ENCODE measurements at places on chromosomes 5 and 9.

DNA sequence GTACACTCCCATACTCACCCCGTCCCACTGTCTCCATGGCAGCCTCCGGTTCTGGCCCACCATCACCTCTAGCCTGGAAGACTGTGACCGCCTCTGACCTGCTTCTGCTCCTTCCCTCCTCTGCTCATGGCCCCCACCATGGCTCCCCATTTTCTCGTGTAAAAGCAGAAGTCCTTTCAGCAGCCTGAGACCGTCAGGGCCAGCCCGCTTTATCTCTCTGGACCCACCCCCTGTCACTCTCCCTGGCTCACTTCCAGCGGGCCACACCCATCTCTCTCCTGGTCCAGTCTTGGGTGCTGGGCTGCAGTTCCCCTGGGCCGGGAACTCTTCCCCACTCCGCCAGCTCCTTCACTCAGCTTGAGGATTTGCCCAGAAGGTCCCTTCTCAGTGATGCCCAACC is 96.0 kb upstream of the RUFY1 start:
- no peak for DNase-seq

- no peak for DNase-seq
These were observed 328.4 kb downstream of the ARHGEF28 start for GRCh38 chr5:73954381-73954780.

DNA sequence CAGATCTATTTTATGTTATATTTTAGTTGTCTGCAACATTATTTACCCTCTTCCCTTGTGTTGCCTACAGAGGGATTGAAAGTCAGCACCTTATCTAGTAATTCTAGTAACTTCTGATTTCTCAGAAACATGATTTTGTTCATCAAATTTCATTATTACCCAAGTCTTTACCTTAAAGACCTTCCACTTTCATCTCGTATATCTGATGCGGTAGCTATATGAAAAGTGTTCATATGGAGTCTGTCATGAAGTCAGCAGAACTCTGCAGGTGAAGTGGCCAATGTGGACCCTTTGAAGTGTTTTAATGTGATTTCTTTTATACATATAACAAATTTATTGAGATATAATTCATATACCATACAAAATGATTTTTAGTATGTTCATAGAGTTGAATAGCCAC is 40.0 kb downstream of the SLC44A1 start:
- DNase-seq, result no peak

GRCh38 chr9:106481013-106481609 is 381.9 kb upstream of the ZNF462 start:
- no peak for DNase-seq

DNA sequence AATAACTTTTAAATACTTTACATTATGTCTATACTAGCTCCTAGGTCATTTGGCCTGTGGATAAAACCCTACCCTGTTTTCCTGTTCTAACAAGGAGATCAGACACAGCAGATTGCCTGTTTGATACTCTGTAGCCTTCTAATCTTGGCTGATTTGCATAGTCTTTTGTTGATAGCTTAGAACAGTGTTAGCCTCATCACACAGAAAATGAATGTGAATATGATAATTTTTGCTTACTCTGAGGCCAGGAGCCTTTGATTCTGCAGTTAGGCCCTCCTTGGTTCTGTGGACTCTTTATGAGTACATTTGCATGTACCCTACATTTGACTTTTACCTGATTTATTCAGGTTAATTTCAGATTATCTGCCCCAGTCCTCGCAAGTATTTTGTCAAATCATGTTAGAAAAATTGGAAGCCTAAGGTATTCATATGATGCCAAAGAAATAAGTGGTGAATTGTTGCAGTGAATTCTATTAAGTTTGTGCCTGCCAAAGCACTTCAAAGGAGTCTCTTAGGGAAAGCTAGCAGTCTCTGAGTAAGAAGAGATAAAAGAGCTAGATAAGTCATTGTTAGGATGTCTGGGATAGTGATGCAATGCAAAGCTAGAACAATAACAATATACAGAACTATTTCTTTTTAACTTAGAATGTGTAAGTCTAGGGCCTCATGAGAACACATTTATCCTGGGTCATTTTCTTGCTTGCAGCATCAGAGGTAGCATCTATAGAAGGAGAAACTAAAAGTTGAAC is 56.4 kb downstream of the SCAMP1 start:
- DNase-seq, result no peak

DNA sequence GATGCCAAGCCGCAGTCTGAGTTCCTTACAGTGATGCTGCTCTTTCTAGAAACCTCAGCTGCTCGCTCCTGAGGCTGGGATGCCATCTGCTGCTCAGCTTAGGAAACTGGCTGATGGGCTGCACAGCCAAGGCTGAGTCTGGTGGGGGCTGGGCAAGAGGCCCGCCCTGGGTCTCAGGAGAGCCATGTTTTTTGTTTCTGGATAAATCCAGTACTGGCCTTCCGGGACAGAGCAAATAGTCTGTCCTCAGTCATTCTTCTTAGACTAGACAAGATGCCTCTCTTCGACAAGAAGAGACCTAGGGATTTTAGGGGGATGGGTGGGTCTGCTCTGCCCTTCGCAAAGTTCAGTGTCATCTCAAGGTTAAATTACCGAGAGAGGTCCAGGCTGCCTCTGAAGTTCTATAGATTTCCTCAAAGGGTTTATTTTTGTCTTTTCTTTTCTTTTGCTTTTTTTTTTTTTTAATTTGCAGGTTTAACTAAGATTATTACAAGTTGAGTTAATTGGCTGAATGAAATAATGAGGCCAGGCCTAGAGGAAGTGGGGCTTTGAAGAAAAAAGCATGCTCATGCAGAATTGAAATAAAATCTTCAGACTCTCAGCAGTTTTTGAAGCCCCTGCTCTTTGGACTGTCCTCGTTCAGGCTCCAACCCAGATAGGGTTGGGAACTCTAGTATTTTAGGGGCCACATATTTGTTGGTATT is 30.6 kb upstream of the MATR3 start:
- DNase-seq, result no peak

DNA sequence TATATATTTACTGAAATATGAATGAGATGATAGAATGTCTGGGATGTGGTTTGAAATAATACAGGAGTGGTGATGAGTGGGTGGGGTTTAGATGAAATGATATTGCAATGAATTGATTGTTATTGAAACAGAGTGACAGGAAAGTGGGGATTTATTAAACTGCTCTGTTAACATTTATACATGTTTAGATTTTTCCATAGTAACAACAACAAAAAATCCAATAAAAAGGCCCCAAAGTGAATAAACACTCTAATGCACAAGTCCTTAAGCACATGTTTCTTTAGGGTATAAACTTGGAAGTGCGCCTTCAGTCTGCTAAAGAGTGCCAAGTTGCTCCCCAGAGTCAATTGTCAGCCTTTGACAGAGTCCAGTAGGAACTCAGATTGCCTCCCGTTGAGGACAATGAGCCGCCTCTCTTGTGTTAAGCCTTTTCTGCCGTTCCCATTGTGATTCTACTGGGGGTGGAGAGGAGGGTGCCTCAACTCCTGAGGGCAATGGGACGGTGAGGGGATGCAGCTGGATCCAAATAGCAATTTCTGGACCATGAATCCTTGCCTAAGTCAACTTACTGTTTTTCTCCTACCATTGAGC is 112.3 kb downstream of the SLC28A3 start:
- no peak for DNase-seq

DNA sequence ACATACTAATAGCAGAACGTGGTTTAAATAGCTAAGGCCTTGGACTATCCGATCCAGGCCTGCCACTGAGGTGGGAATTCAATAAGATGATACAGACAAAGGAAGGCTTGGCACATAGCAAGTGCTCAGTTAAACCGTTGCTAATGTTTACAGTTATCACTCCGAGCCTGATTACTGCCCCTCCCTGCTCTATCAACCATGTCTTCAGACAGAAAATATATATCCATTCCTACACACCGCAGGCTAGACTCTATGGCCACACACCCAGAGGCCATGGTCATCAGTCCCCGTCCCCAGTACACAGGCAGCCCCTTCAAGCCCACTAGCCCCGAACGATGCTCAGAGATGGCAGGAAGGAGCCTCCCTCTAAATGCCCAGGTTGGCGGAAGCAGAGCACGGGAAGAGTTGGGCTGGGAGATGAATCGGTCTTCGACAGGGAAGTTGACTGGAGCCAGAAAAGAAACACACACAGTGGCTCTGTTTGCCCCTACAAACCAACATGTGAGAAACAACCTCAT is 49.7 kb upstream of the STXBP1 start:
- DNase-seq, result no peak

GRCh38 chr9:124448019-124448418 is 2.2 kb upstream of the ADGRD2 start:
- no peak for DNase-seq

GRCh38 chr5:163890261-163890660 is 384.8 kb downstream of the MAT2B start:
- no peak for DNase-seq

- no peak for DNase-seq
These were observed 116.7 kb upstream of the PITX1 start for GRCh38 chr5:135150767-135151166.

DNA sequence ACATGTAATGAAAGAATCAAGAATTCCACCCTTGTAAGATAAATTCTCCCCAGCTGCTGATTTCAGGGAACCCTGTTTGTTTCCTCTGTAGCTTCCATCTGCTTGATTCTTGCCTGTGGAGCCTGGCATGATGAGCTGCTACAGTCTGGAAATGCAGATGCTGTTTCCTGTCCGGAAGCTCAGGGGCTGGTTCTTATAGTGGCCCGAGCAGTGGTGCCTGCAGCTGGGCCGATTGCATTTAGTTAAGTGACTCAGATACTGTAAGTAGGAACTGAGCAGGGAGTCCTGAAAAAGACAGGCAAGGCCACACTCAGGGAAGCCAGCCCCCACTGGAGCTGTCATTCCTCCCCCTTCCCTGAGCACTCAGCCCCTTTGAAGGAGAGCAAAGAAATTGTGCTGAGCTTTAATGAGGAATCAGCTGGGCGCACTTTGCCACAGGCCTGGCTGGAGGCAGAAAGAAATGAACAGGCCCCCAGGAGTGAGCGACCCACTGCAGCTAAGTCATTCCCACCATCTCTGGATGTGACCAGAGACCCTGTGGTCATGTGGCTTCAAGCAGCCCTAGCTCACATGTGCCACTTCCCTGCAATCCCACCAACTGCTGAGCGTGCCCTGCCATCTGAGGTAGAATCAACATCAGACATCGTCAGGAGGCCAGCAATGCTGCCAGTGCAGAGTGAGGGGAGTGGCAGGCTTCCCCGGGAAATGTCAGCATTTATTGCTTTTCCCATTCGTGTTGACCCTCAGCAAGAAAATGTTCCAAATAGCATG is 206.0 kb upstream of the WWC1 start:
- no peak for DNase-seq

DNA sequence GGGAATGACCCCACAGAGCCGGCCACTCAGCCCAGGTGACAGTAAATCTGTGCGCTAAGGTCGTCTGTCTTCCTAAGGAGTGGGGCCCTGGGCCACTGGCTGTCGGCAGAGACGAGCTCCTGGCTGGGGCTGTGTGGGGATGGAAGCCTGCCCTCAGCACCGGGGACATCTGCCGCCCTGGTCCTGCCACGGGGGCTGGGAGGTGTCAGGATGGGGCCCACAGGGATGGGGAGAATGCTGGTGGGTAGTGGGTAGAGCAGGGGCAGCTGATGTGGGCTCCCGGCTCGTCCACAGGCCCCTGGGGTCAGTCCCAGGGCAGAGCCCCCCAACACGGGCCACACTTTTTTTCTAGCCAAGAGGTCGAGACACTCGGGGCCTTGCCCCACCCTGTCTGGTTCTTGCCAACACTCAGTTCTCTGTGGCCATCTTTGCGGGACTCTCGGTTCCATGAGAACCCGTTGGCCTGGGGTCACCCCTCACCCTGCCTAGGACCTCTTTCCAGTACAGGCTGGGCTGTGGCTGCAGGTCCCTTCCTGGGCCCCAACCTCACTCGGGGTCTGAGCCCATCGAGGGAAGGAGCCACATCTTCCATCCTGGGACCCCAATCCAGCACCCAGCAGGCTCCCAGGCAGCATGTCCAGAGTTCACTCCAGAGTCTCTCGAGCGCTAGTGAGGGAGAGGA is 45.0 kb downstream of the DBH start:
- DNase-seq, result no peak

GRCh38 chr5:147659166-147659929 is 123.2 kb downstream of the JAKMIP2 start:
- DNase-seq, result no peak

- DNase-seq, result no peak
These were observed 155.6 kb upstream of the RASEF start for GRCh38 chr9:83218411-83219090.

GRCh38 chr9:5389109-5389732 is 48.5 kb downstream of the PLGRKT start:
- no peak for DNase-seq

- DNase-seq, result no peak
These were observed 113.4 kb upstream of the GRHPR start for GRCh38 chr9:37309136-37309535.

DNA sequence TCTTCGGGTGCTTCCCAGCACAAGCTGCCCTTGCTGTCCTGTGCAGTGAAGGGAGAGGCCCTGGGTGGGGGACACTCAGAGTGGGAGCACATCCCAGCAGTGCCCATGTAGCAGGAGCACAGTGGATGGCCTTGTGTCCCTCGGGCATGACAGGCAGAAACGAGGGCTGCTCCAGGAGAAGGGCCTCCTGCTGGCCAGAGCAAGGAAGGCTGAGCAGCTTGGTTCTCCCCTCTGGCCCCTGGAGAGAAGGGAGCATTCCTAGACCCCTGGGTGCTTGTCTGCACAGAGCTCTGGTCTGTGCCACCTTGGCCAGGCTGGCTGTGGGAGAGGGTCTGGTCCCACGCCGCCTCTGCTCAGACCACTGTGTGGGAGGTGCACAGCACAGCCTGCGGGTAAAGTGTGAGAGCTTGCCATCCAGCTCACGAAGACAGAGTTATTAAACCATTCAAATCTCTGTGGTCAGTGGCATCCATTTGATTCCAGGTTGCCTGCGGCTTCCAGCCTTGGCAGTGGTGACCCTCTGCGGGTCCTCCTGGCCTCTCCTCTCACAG is 18.3 kb downstream of the FBXW5 start:
- no peak for DNase-seq

DNA sequence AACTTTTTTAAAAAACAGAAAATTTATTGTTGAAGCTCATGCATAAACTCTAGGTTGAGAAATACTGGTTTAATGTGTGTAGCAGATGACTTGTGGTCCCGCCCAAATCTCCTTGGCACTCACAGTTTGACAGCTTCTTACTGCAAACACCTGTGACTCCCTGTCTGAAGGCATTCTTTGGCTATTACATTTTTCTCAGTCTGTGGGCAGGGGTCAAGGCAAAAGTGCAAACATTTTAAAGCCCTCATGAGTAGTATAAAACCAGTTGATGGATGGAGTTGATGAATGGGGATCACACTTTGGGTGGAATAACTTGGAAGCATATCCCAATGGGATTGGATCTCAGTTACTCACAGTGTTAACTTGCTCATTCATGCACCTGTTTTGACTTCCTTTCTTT is 1007.0 kb upstream of the NUDT12 start:
- DNase-seq, result no peak

GRCh38 chr9:37625036-37625757 is 25.6 kb upstream of the FRMPD1 start:
- no peak for DNase-seq
